ENCODE measurements at places on chromosomes 3 and 15.

DNA sequence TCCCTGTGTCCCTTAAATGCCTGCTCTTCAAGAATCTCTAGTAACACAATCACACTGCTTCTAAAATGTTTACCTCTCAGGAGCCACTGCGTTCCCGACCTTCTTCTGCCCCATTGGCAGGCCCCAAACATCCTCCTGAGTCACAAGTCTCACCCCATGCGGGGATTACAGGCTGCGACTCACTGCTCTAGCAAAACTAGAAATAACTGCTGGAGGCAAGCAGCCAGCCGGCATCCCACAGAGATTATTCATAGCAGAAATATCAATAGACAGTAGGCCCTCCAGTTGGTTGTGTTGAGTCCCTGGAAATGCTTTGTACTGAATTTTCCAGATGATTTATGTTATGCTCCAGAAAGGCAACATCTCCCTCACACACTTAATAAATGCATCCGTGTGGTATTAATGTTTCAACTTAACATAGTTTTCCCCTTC is 64.8 kb downstream of the RFTN1 start:
- DNase-seq: no peak

DNA sequence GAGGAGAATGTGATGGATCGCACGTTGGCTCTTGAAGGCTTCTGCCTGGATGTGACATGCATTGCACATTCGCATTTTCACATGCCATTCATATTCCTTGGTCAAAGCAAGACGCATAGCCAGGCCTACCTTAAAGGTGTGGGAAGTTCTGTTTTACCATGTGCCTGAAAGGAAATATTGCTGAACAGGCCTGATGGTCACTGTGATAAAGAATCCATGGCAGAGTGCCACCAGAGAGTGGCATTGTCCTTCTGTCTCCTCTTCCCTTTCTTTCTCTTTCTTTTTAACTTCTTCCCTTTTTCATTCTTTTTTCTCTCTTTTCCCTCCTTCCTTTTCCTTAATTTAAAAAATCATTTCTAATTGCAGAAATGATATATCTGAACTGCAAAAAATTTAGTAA is 15.9 kb upstream of the MITF start:
- DNase-seq: no peak

- no peak for DNase-seq
Measured at GRCh38 chr15:56805466-56806147, 72.3 kb upstream of the ZNF280D start.

DNA sequence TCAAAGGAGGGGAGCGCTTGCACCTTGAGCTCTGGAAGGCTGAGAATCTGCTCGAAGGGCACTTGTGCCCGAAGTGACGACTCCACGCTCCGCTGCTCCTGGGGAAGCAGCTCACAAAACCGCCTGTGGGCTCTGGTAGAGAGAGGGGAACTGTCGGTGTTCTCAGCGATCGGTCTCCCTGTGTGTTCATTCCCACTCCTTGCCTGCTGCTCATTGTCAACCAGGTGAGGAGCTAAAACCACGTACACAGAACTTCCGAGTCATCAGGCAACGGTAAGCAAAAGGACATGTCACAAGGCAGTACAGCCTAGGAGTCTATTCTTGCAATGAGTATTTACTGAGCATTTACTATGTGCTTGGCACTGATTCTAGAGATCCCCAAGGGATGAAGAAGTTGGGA is 1.5 kb downstream of the CIB1 start:
- DNase-seq: no peak

DNA sequence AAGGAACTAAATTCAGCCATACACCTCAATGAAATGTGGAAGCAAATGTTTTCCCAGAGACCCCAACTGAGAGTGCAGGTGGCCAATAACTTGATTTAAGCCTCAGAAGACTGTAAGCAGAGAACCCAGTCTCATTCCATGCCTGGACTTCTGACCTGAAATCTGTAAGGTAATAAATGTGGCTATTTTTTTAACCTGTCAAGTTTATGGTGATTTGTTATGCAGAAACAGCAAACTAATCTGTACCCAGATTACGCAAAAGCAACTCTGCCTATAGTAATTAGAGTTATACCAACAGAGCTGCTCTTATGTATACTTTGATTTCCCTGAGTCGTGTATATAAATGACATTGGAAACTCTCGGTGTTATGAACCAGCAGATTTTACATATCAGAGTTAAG is 534.0 kb upstream of the NAALADL2 start:
- DNase-seq: no peak

DNA sequence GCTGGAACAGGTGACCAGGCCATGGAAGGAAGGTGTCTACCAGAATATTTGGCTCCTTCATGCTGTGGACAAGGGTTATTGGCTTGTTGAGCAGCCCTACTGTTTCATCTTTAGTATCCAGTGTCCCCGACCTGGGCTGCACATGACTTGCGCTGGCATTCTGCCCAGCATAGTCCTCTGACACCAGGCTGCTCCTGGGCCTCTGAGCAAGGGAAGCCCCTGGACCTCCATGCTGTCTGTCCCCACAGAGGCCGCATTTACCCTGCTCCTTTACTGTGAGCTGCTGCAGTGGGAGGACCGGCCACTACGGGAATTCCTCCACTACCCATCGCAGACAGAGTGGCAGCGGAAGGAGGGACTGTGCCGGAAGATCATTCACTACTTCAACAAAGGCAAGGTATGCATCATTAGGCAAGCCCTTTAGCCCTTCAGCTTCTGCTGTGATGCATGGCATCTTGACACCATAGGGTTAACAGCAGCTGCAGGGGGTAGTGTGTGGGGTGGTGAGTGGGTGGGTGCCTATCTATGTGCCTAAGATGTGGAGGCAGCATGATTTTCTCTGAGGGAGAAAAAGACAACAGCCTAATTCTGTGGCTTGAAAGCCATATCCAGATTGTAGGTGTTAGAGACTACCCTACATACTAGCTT is 44.0 kb upstream of the MANF start:
- DNase-seq: no peak
